ENCODE measurements at places on chromosomes 3 and 15. TPM values are rescaled to one million over a fixed set of nuclear protein-coding genes. Genes with fewer than 3 reads are reported as not detected.

- H3K27me3 ChIP-seq, result no peaks in the 10 kb centered on the region
- DNase-seq, result no peak
- no peak overlapping the region for H3K27ac ChIP-seq
- no peaks in the 10 kb centered on the region for H3K36me3 ChIP-seq
- no peak overlapping the region for H3K4me3 ChIP-seq
Measured at GRCh38 chr3:171526869-171527268, 66.7 kb upstream of the TNIK start.

- H3K27ac ChIP-seq, result no peak overlapping the region
- H3K36me3 ChIP-seq, result no peaks in the 10 kb centered on the region
- no peak overlapping the region for H3K4me3 ChIP-seq
- H3K4me1 ChIP-seq, result no peaks in the 10 kb centered on the region
Measured at GRCh38 chr15:80512726-80513660, 108.8 kb downstream of the ARNT2 start.

GRCh38 chr3:3800685-3801493 lies 1.7 kb downstream of the LRRN1 start:
- peak overlapping the region; percentile 65 for H3K4me3 ChIP-seq
- H3K27ac ChIP-seq, result no peak overlapping the region
- H3K36me3 ChIP-seq, result no peaks in the 10 kb centered on the region
- no peaks in the 10 kb centered on the region for H3K27me3 ChIP-seq
- peaks cover 19% of the 10 kb centered on the region for H3K4me1 ChIP-seq

DNA sequence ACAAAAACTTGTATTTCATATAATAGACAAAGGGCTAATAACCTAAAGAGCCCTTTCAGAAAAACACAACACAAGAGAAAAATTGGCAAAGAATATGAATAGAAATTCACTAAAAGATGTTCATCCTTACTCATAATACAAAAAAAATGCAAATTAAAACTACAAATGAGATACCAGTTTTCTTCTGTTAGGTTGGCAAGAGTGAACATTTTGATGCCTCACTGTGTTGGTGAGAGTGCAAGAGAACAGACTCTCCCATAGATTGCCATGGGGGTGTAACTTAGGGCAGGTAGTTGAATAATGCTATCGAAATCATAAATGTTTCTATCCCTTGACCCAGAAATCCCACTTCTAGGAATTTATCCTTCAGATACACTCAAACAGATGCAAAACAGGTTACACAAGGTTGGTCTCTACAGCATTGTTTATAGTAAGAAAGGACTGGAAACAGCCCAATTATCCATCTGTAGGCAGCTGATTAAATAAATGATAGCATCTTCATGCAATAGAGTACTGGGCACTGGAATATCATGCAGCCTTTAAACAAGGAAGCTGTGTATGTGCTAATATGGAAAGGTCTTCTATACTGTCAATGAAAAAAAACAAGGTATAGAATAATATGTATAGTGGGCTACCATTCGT lies 146.3 kb downstream of the TLE3 start:
- DNase-seq, result no peak
- H3K4me3 ChIP-seq, result no peak overlapping the region
- no peaks in the 10 kb centered on the region for H3K4me1 ChIP-seq
- no peaks in the 10 kb centered on the region for H3K36me3 ChIP-seq
- H3K27ac ChIP-seq, result no peak overlapping the region

- H3K36me3 ChIP-seq, result no peaks in the 10 kb centered on the region
- H3K27me3 ChIP-seq, result no peaks in the 10 kb centered on the region
- DNase-seq, result no peak
- H3K4me3 ChIP-seq, result no peak overlapping the region
- no peak overlapping the region for H3K27ac ChIP-seq
- no peaks in the 10 kb centered on the region for H3K4me1 ChIP-seq
Measured at GRCh38 chr15:82848241-82848993, 39.0 kb downstream of the WHAMM start.

GRCh38 chr3:72973786-72974185 lies 22.8 kb upstream of the PPP4R2 start:
- no peak for DNase-seq
- H3K27me3 ChIP-seq, result no peaks in the 10 kb centered on the region
- no peaks in the 10 kb centered on the region for H3K36me3 ChIP-seq
- no peak overlapping the region for H3K4me3 ChIP-seq

TCTA gene
- total RNA-seq, result 16.7 TPM

GRCh38 chr3:149613988-149614387 lies 43.8 kb downstream of the WWTR1 start:
- peaks cover 68% of the 10 kb centered on the region for H3K4me1 ChIP-seq
- no peak overlapping the region for H3K27ac ChIP-seq
- no peak overlapping the region for H3K4me3 ChIP-seq
- DNase-seq, result no peak
- H3K27me3 ChIP-seq, result no peaks in the 10 kb centered on the region
- H3K36me3 ChIP-seq, result no peaks in the 10 kb centered on the region

DNA sequence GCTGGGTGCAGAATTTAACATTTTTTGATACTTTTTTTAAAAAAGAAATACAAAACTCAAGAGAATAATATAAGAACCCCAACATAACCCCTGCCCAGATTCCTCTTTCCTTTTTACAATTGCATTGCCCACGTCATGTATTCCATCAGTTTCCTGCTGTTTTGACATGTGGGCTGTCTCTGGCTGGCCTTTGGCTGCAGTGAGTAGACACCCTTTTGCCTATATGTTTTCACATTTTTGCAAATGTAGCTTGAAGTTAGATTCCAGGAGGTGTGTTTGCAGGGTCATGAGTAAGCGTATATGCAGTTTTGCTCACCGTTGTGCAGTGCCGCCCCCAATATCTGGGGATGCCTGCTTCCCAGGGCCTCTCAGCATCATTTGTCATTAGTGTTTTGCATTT lies 28.0 kb upstream of the ATP10A start:
- no peak overlapping the region for H3K27ac ChIP-seq
- no peak for DNase-seq
- H3K27me3 ChIP-seq, result no peaks in the 10 kb centered on the region

GRCh38 chr3:115947325-115947724 lies 324.0 kb downstream of the GAP43 start:
- H3K27ac ChIP-seq, result no peak overlapping the region
- H3K4me1 ChIP-seq, result no peaks in the 10 kb centered on the region
- DNase-seq, result no peak
- no peak overlapping the region for H3K4me3 ChIP-seq
- H3K27me3 ChIP-seq, result no peaks in the 10 kb centered on the region
- no peaks in the 10 kb centered on the region for H3K36me3 ChIP-seq

DNA sequence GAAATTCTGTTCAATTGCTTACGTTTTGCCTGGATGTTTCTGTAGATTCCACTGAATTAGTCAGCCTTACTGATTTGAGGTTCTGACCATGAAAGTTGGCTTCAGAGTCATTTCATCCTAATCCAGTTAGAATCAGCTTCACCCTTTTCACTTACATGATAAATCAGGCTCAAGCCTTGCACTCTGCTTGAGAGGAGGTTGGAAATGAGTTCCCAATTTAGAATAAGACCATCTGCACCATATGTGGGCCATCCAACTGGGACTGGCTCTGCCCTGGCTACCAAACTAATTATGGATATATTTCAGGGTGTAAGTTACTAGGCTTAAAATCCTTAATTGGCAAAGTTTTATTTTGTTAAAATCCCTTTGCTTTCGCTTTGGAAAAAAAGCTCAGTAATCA lies 255.7 kb downstream of the CHL1 start:
- H3K36me3 ChIP-seq, result no peaks in the 10 kb centered on the region
- DNase-seq, result no peak
- no peaks in the 10 kb centered on the region for H3K4me1 ChIP-seq
- H3K27me3 ChIP-seq, result no peaks in the 10 kb centered on the region
- H3K4me3 ChIP-seq, result no peak overlapping the region

DNA sequence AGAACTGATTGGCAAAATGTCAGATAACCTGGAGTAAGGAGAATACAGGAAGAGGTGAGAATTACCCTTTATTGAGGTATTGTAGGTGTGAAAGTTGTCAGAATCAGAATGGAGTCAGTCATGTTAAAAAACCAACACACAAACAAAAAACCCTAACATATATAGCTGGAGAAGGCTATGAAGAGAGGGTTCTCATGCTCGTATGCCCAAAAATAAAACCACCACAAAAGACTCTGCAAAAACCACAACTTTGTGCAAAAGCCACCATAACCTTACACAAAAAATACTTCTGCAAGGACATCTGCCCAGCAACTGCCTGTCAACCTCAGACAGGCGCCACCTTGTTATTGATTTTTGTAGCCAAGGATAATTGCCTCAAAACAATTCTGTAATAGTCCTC lies 136.0 kb downstream of the CD47 start:
- peaks cover 28% of the 10 kb centered on the region for H3K4me1 ChIP-seq
- H3K4me3 ChIP-seq, result no peak overlapping the region
- H3K36me3 ChIP-seq, result no peaks in the 10 kb centered on the region
- no peak overlapping the region for H3K27ac ChIP-seq
- no peaks in the 10 kb centered on the region for H3K27me3 ChIP-seq
- DNase-seq, result no peak

DNA sequence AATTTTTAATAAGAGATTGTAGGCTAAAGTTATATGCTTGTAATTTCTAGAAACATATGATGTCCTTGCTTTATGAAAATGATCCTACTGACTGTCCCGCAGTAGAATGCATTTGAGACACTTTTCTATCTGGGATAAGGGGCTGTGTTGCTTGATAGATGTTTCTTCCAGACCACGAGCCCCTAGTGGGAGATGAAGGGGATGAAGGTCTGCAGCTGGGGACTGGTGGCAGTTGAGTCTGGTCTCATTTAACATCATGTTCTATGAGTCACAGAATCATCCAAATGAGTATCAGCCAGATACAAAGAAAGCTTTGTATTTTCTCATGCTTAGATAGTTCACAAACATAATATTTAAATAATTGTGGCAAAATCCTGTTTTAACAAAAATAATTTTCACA lies 84.3 kb upstream of the PRTG start:
- H3K4me3 ChIP-seq, result no peak overlapping the region
- H3K27me3 ChIP-seq, result no peaks in the 10 kb centered on the region
- no peak overlapping the region for H3K27ac ChIP-seq
- no peak for DNase-seq

DNA sequence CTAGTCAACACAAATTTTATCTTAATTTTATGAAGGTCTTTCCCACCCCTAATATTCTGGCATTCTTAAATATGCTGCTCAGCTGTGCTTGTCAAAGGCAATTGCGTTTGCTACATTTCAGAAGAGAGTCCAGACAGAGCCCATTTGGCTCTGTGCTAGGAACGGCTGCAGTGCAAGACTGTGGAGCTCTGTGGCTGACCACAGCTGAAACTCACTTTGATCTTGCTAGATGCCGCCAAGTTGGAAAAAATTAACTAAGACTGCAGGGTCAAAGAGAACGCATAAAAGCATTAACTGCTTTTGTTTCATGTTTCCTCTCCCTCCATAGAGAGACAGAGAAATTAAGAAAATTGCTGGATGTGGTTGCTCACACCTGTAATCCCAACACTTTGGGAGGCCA lies 7.6 kb upstream of the PPP1R2 start:
- no peaks in the 10 kb centered on the region for H3K36me3 ChIP-seq
- no peak overlapping the region for H3K4me3 ChIP-seq
- peak overlapping the region; percentile 39 for H3K27ac ChIP-seq
- H3K27me3 ChIP-seq, result no peaks in the 10 kb centered on the region

ZNF860 gene
- total RNA-seq, result 2.0 TPM

POLQ gene
- total RNA-seq, result 2.5 TPM

NUSAP1 gene
- total RNA-seq, result 16.9 TPM

DNA sequence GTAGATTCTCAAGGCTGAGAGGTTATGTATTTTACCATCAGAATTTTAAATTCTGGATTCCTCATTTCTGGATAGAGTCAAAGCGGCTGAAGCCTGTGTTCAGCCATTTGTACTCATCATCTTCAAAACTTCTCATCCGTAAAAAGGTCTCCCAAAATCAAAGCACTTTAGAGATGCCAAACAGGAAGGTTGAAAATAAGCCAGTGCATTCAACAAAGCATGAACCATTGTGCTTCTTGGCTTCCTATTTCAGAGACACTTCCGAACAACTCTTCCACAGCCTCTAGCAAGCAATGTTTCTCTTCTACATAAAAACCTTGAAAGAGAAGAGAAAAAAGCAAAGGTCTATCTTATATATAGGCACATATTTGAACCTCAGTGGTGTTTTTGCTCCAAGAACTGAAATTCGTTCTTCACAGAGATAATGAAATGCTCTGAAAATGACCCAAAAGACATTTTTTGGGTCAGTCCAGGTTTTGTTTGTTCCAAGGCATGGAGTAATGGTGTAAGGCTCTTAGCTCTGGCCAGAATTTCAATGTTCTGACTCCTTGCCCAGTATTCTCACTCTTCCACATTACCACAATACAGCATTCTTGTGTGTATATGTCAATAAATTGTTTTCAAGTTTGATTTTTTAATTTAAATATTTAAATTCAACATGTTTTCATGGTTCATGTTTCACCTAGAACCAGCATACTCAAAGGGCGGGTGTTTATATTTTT lies 163.1 kb downstream of the STAC start:
- no peak for DNase-seq
- no peak overlapping the region for H3K27ac ChIP-seq
- H3K4me3 ChIP-seq, result no peak overlapping the region

TMEM45A gene
- total RNA-seq, result 46.4 TPM

- no peak for DNase-seq
- H3K4me3 ChIP-seq, result no peak overlapping the region
- no peaks in the 10 kb centered on the region for H3K36me3 ChIP-seq
- H3K27me3 ChIP-seq, result no peaks in the 10 kb centered on the region
- H3K27ac ChIP-seq, result no peak overlapping the region
Measured at GRCh38 chr15:66401130-66402021, 14.7 kb downstream of the MAP2K1 start.

RTP4 gene
- total RNA-seq, result 0.98 TPM

CACNA2D3 gene
- total RNA-seq, result 17.2 TPM

DNA sequence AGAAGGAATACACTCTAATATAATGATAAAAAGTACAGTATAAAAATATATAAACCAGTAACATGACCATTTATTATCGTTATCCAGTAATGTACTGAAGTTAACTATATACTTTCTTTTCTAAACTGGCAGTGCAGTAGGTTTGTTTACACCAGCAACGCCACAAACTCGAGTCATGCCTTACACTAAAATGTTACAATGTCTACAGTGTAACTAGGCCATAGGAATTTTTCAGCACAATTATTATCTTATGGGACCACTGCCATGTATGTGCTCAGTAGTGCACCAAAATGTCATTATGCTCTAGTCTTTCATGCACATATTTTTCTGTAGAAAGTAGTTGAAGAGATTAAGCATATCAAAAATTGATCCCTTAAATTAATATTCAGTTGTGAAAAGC lies 609.8 kb upstream of the BCHE start:
- no peaks in the 10 kb centered on the region for H3K4me1 ChIP-seq
- DNase-seq, result no peak
- no peaks in the 10 kb centered on the region for H3K36me3 ChIP-seq
- no peak overlapping the region for H3K27ac ChIP-seq

DNA sequence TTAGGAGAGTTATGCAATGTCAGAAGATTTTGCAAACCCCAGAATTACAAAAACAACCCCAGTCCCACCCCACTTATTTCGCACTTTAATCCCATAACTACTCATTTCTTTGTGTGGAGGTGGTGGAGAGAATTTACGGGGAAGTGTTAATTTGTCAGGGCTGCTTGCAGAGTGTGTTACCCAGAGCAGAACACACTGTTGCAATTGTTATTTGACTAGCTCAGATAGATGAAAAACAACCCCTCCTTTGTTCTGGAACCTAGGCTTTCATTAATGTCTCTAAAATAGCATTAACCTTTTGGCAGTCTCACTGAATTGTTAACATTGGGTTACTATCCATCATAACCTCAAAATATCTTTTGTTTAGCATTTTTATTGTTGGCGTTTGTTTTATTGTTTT lies 55.8 kb upstream of the MINAR1 start:
- H3K4me1 ChIP-seq, result no peaks in the 10 kb centered on the region
- H3K4me3 ChIP-seq, result no peak overlapping the region
- H3K36me3 ChIP-seq, result no peaks in the 10 kb centered on the region
- no peak for DNase-seq
- H3K27ac ChIP-seq, result no peak overlapping the region

KBTBD13 gene
- not detected for total RNA-seq

Data from vagina (tissue), 2 donors.